ENCODE measurements at places on chromosomes 6 and 20.

GRCh38 chr6:39867592-39867991, 66.7 kb downstream of the MOCS1 start:
- no peak for DNase-seq

DNA sequence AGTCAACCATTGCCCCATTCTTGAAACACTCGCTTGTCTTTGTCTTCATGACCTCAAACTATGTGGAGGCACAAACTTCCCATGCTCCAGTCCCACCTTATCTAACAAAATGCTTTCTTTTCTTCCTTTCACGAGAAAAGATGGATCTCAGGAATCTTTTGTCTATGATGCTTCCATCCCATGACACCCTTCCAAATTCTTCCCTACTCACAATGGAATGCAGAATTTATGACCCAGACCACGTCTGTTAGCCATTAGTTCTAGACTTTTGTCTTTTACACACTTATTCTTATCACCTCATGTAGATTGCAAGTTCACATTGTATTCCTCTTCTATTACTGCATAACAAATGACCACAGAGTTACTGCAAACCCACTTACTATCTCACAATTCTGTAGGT, 24.2 kb upstream of the LAMP5 start:
- DNase-seq: no peak

- DNase-seq: no peak
These were observed 1145.2 kb upstream of the GJE1 start for GRCh38 chr6:140987364-140988155.

GRCh38 chr20:49303065-49303552, 25.3 kb upstream of the ZNFX1 start:
- no peak for DNase-seq

DNA sequence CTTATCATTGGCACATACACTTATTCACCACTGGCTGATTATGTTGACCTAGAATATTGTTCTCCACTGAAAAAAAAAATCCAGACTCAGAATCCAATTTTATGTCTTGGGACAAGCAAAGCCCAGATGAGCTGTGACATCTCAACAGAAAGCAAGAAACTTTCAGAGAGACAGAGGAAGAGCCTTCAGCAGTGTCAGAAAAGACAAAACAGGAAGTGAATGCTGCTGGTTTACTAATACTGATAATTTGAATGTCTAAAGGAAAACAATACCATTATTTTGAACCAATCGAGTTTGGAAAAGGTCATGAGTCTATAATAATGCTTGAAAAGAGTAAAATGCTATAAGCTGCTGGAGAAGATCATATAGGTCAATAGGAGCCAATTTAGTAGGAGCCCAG, 179.8 kb upstream of the RIMS1 start:
- DNase-seq: no peak

DNA sequence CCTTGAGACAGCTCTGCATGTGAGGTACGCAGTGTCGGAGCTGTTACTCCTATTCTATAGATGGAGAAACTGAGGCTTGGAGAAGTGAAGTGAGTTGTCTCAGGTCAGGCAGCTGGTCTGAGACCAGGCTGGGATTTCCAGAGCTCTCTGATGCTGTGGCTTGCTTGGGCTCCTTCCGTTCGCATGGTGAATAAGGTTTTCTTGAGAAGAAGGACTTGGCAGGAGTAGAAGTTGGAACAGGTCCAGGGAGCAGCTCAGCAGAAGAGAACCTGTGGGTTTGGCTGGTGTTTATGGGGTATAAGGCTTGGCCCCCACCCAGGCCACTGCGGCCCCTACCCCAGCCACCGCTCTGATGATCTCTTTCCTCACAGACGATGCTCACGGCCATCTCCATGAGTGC, 7.4 kb downstream of the SLC12A5 start:
- no peak for DNase-seq

Measured in stimulated activated CD4-positive, alpha-beta T cell treated with anti-CD3 and anti-CD28 coated beads, TNF-alpha, amount 100 ng/mL, for 1 hour (primary cell).